ENCODE measurements at places on chromosomes 16 and 17.

DNA sequence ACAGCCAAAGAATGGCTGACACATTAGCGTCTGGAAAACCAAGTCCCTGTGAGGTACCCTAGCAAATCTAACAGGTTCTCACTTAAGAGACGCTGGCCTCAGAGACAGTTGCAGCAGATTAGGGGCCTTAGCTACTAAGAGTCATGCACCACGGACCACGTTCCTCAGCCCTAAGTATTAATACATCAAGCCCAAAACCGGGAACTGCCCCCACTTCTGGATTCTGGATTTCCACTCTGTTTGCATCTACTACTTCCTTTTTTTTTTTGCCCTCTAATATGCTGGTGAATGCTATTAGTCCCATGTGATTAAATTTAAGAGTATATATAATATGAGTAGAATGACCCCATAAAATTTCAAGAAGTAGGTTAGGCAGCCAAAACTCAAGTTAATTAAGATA lies 775 bp upstream of the TERB1 start:
- H3K27me3 ChIP-seq = no peaks in the 10 kb centered on the region
- no peak for DNase-seq
- H3K27ac ChIP-seq = no peak overlapping the region
- peaks cover 8% of the 10 kb centered on the region for H3K36me3 ChIP-seq

DNA sequence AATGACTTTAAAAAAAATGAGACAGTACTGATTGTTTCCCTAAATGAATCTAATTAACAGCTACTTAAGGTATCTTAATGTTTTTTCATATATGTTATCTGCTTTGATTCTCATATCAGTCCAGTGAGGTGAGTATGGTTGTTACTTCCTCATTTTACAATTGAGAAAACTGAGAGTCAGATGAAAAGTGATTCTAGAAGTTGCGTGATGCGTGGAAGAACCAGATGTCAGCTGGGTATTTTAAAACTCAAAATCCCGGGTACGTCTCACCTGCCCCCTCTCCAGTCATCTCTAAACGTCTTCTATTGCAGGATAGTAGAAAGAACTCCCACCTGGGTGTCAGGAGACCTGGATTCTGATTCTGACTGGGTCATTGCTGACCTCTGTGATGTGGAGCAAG lies 89.2 kb downstream of the MAP2K6 start:
- peaks cover 7% of the 10 kb centered on the region for H3K4me1 ChIP-seq
- H3K36me3 ChIP-seq = no peaks in the 10 kb centered on the region

DNA sequence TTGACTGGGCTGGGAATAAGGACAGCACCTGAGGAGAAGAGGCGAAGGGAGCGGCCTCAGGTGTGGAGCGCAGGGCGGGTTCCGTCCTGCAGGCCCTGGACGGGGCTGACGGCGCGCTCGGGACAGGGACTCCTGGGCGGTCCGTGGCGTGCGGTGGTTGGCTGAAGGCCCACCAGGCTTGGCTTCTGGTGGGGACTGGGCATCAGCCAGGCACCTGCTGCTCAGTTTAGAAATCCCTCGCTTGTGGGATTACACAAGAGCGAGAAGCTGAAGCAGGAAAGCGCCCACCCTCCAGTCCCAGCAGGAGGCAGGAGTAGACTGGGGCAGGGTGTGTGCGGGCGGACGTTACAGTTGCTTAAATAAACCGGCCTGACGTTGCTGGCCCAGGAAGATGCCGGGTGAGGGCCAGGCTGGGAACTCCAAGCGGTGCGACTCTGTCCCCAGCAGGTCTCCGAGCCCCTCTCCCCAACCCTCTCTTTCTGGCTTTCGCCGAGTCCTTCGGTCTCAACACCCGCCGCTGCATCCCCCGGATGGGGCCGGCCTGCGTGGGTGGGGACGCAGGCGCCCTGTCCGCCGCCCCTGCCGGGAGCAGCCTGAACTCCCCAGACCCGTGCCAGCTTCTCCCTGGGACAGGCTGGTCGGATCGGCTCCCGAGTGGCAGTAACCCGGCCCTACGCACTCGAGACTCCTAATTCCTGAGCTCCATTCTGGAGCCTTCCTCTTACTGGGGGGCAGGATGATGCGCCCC lies 639 bp downstream of the MIF4GD start:
- peak overlapping the region; percentile 41 for H3K27ac ChIP-seq
- peaks cover 17% of the 10 kb centered on the region for H3K36me3 ChIP-seq
- H3K27me3 ChIP-seq = no peaks in the 10 kb centered on the region
- H3K4me3 ChIP-seq = peak overlapping the region; percentile 72
- H3K4me1 ChIP-seq = peaks cover 20% of the 10 kb centered on the region
- no peak for DNase-seq

DNA sequence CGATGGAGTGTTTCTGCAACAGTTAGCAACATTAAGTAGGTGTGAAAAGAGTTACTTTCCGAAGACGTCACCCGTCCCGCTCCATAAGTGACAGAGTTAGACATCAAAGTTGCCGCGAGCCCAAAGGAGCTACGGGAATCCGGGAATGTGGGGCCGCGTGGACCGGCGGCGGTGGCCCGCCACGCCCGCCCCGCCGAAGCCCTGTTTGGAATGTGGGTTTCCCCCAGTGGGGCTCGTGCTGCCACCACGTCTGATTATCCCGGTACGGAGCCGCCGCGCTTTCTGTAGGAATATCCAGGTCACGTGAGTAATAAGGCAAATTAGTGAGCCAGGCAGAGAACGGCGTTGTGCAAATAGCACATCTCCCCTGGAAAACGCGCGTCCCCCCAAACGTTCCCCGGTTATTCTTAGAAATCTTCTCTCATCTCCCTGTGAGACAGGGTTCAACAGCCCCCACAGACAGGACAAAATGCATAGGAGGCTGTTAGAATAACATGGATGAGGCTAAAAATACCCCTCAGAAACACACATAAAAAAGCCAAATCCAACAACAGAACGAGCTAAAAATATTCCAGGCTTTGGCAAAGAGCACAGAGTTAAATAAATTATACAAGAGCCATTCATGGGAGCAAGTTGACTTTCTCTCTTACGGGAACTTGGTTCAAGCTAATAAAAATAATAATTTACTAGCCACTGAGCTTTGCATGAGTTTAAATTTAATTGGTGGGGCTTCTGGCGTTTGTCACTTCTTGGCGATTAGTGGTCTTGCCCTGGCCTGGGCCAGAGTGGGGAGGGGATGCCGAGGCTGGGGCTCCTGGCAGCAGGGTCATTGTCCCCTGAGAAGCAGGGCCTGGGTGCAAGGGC lies 8.6 kb downstream of the BAHCC1 start:
- H3K27ac ChIP-seq = no peak overlapping the region
- no peak overlapping the region for H3K4me3 ChIP-seq
- peaks cover 33% of the 10 kb centered on the region for H3K4me1 ChIP-seq
- H3K27me3 ChIP-seq = no peaks in the 10 kb centered on the region

- H3K36me3 ChIP-seq = no peaks in the 10 kb centered on the region
- H3K4me3 ChIP-seq = no peak overlapping the region
- H3K4me1 ChIP-seq = no peaks in the 10 kb centered on the region
- H3K27me3 ChIP-seq = peaks cover 7% of the 10 kb centered on the region
Measured at GRCh38 chr16:53537626-53538025, 34.6 kb upstream of the AKTIP start.

- no peaks in the 10 kb centered on the region for H3K27me3 ChIP-seq
- no peak overlapping the region for H3K4me3 ChIP-seq
- no peak for DNase-seq
- no peaks in the 10 kb centered on the region for H3K4me1 ChIP-seq
Measured at GRCh38 chr17:61574542-61575351, 16.3 kb downstream of the NACA2 start.

DNA sequence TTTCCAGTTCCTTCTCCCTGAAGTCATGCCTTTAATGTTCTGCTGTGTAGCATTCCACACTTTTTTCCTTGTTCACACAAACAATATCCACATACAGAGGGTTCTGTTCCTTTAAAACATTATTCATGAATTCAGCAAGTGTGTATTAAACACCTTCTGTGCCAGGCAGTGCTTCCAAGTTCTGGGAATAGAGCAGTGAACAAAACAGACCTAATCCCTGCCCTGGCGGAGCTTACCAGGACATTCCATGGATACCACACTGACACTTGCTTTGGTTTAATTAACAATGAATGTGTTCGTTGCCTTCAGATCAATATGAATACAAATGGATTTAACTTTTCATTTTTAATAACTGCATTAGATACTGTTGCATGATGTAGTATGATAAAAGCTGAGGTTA lies 57.9 kb upstream of the CLEC19A start:
- H3K4me3 ChIP-seq = no peak overlapping the region
- H3K27ac ChIP-seq = no peak overlapping the region
- H3K27me3 ChIP-seq = no peaks in the 10 kb centered on the region
- no peak for DNase-seq

DNA sequence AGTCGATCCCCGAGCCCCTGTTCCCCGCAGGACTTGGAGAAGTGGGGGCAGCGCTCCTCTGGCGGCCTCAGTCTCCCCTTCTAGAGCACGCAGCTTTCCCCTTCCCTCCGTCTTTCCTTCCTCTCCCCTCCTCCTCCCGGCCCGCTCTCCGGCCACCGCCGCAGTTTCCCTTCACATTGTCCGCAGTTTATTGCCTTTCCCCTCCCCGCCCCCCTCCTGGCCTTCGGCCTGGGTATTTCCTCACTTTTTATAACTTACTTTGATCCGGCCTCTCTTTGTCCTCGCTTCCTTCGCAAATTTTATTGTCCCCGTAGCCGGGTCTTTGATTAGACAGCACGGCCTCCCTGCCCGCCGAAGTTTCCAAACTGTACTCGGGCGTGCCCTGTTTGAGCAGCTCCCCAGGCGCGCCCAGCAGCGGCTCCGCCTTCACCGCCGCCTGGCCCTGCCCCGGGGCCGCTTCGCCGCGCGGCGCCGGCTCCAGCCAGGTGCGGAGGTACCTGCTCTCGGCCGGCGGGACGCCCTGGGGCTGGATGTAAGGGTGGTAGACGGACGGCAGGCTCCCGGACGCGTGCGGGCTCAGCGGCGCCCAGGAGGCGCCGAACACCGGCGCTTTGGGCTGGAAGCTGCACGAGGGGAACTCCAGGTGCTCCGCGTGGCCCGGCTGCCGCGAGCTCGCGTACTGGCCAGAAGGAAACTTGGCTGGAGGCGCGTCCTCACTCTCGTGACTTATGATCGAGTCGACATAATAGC lies 488 bp downstream of the HOXB9 start:
- H3K27me3 ChIP-seq = peaks cover 100% of the 10 kb centered on the region
- no peaks in the 10 kb centered on the region for H3K36me3 ChIP-seq
- H3K4me3 ChIP-seq = peak overlapping the region; percentile 54
- peaks cover 3% of the 10 kb centered on the region for H3K4me1 ChIP-seq
- no peak for DNase-seq

DNA sequence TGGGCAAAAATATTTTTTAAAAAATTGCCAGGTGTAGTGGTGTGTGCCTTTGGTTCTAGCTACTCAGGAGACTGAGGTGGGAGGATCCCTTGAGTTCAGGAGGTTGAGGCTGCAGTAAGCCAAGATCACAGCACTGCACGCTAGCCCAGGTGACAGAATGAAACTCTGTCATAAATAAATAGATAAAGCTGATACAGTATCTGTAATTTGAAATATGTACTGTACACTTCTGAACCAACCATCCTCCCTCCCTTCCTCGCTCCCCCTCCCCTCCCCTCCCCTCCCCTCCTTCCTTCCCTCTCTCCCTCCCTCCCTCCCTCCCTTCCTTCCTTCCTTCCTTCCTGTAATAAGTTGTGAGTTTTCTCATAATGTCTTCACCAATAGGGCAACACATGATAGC lies 208.4 kb upstream of the RBFOX1 start:
- no peak for DNase-seq
- no peaks in the 10 kb centered on the region for H3K27me3 ChIP-seq
- no peak overlapping the region for H3K4me3 ChIP-seq
- H3K4me1 ChIP-seq = no peaks in the 10 kb centered on the region

GRCh38 chr16:89164436-89164835 lies 7.1 kb upstream of the CDH15 start:
- peaks cover 4% of the 10 kb centered on the region for H3K4me1 ChIP-seq
- no peak for DNase-seq
- no peak overlapping the region for H3K27ac ChIP-seq

GRCh38 chr16:85686912-85687591 lies 1.7 kb downstream of the GINS2 start:
- no peak overlapping the region for H3K4me3 ChIP-seq
- no peak overlapping the region for H3K27ac ChIP-seq
- no peaks in the 10 kb centered on the region for H3K27me3 ChIP-seq
- H3K4me1 ChIP-seq = no peaks in the 10 kb centered on the region

DNA sequence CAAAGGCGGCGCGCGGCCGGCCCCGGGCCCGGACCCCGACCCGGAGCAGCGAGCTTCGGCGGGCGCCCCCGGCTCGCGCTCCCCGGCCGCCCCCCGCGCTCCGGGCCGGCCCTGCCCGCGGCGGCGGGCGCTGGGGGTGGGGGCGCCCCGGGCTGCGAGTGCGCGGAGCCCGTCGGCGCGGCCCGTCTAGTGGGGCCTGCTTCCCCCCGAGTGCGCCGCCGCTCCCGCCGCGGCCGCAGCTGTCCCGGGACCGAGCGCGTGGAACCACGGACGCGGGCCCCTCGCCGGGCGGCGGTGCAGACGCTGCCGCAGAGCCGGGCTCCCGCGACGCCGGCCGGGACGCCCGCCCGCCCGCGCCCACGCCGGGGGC lies 308 bp downstream of the ADCY9 start:
- DNase-seq = no peak
- peaks cover 27% of the 10 kb centered on the region for H3K4me1 ChIP-seq
- H3K4me3 ChIP-seq = peak overlapping the region; percentile 57

DNA sequence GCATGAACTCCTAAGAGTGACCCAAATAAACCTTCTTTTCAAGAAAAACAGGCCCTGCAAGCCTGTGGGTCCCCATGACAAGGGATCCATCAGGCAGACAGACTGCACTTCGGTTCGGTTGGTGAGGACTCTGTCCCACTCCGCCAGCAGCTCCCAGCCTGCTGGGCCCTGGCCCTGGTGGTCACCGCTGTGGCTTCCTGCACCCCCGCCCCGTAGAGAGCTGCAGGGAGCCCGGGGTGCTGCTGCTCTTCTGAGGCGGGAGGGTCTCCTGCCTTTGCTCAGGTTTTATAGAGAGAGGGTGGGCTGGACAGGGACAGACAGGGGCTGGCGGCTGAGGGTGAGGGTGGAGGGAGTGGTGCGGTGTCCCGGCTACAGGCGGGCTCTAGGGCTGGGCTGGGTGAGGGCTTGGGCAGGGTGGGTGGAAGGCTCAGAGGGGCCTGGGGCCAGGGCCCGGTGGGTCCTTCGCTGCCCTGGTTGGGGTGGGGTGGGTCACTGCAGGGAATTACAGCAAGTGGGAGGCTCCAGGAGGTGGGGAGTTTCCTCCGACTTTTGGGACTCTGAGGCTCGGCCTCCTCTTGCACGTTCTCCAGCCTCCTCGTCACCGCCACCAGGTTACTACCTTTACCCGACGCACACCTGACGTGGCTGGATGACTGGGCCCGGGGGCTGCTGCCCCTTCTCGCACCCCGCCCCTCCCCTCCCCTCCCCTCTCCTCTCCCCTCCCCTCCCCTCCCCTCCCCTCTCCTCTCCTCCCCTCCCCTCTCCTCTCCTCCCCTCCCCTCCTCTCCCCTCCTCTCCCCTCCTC lies 90.2 kb upstream of the CBX4 start:
- H3K4me1 ChIP-seq = no peaks in the 10 kb centered on the region
- no peak overlapping the region for H3K4me3 ChIP-seq
- no peaks in the 10 kb centered on the region for H3K36me3 ChIP-seq
- H3K27me3 ChIP-seq = peaks cover 53% of the 10 kb centered on the region
- no peak for DNase-seq

Data from keratinocyte (primary cell).